CD4-positive, alpha-beta T cell treated with Interferon gamma for 1 hour (primary cell): ENCODE measurements at places on chromosomes 2 and 18.

GRCh38 chr18:43744960-43745745, 467.9 kb upstream of the SYT4 start:
- DNase-seq = no peak

GRCh38 chr2:148969659-148970061, 68.8 kb upstream of the LYPD6B start:
- DNase-seq = no peak

DNA sequence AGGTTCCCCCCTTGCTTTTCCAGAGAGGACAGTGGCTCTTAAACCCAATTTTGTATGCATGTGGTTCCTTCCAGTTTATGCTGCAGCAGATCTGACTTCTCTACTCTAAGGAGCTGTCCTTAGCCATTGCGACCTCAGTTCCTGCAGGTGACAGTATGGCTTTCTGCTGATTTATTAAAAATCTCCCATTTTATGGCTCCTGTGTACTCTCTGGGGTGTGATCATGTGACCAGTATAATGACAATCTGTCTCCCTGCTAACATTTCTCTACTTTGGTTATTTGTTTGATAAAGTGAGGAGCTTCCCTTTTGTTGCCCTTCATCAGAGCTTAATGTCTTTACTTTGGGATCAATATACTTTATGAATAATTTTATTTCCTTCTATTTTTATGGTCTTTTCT, 148.7 kb upstream of the VRK2 start:
- no peak for DNase-seq

GRCh38 chr18:70289351-70290312, 787 bp downstream of the SOCS6 start:
- no peak for DNase-seq

DNA sequence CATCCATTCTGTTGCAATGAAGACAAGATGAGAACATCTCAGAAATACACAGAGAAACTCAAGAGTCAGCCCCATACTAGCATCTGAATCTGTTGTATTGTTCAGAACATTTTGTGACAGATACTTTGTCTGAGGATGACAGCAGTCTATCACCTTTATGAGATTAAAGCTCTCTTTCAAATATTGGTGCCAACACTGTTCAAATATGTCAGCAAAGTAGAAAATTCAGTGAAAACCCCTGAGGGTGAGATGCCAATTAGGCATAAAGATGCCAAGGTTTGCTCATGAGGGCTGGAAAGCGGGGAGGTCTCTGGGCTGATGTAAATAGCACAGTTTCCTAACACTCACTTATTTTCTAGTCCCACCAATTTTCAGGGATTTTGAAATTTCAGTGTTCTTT, 1054.2 kb upstream of the CRIM1 start:
- no peak for DNase-seq

DNA sequence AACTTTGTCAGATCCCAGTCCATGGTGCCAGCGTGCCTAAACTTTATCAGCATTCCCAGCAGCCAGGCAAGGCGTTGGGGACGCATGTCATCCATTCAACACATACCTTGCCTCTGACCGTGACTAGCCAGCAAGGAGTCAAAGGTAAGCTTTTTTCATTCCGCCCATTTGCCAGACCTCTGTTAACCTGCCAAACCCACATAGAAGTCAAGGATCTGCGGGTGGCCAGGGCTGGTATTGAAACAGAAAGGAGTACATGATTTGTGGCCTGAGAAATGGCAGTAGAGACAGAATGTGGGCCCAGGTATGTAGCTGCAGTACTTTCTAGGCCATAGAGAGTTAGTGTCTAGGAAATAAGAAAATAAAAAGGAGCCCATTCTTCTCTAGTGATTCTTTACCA, 240.2 kb downstream of the LTBP1 start:
- no peak for DNase-seq

GRCh38 chr2:176106581-176107539, at the start of gene HOXD11:
TSS of gene HOXD11 (plus strand) at chr2:176107280. CDS start at chr2:176107356, 76 bp downstream.
- no peak for DNase-seq

DNA sequence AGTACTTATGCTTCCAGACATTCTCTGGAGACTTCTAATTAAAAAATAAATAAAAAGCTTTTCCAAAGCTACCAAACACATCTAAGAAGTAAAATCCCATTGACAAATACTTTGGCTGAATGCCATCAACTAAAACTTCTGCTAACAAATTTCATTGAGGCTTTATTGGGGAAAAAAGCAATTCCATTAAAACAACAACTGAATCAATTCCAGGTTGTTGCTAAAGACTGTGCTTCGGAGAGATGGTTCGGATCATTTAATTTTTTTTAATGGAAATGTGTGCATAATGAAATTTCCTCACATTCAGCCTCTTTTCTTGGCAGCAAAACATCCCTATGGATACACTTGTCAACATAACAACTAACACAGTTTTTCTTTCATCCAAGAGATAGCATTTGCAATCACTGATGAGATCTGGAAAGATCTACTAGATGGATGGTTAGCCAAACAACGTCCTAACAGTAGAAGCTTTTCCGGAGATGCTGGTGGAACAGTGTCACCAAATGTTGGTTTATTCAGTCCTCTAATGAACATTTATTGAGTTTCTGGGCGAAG, 446.1 kb upstream of the FAM98A start:
- no peak for DNase-seq

GRCh38 chr2:54502731-54503130, 46.6 kb downstream of the SPTBN1 start:
- DNase-seq = no peak

DNA sequence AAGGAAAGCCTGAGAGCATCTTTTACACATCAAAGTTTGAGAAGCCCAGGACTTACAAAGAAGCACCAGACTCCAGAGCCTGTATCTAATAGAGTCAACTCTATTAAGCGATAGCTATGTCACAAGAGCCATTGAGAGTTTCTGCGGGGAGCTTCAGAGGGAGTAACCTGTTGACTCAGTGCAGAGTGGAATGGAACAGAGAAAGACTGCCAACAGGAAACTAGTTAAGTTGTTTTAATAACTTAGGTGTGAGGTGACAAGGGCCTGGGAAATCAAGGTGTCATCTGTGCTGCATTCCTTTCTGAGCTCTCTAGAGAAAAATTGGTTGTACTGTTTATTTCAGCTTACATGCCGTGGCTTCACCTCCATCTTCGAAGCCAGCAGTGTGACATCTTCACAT, 513.8 kb upstream of the POU3F3 start:
- no peak for DNase-seq

DNA sequence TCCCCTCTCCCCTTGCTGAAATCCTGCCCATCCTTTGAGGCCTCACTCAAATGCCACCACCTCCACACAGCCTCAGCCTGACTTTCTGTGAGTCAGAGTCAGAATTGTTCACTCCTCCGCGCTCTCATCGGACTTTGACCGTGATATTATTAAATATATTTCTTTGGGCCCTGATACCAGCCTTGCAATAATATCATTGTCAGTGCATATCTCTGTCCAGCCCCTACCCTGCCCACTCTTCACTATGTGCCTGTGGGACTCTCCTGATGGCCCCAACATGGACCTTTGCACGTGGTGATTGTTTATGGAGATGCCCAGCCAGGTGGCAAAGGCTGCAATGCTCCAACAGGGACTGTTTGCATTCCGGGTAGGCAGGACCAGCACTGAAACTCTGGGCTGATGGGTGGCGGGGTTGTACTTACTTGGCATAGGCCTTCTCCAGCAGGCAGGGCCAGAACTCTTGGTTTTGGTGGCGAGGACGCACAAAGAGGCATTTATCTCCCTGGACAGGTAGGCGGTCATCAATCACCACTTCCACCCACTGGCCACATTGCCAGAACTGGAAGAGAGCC, 37.3 kb downstream of the CAPN13 start:
- DNase-seq = no peak

GRCh38 chr2:40401896-40402295, 50.0 kb downstream of the SLC8A1 start:
- DNase-seq = no peak

- peak; percentile 79 for DNase-seq
Observed at GRCh38 chr2:15142069-15142689, 419.0 kb downstream of the NBAS start.

DNA sequence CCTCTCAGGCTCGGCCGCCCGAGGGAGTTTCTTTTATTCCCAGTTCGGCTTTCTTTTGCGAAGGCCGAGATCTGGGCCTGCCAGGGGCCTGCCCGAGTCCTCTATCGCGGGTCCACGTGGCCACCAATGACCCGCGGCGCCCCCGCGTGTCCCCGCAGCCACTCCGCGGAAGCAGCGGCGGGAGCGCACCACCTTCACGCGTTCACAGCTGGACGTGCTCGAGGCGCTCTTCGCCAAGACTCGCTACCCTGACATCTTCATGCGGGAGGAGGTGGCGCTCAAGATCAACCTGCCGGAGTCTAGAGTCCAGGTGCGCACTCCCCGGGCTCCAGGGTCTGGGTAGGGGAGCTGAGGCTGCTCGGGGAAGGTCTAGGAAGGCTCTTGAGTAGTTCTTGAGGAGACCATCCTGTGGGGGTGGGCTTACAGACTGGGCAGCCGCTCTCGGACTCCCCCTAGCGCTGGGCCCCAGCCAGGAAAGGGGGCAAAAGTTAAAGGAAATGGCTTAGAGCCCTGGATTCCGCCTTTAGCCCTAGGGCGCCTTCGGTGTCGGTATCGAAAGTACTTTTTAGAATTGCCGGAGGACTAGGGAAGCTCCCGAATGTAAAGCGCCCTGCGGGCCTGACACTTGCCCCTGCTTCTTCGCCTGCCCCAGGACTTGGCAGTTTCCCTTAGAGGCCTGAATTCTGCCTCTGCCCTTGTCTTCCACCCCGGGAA, 3.4 kb downstream of the OTX1 start:
- DNase-seq = no peak

DNA sequence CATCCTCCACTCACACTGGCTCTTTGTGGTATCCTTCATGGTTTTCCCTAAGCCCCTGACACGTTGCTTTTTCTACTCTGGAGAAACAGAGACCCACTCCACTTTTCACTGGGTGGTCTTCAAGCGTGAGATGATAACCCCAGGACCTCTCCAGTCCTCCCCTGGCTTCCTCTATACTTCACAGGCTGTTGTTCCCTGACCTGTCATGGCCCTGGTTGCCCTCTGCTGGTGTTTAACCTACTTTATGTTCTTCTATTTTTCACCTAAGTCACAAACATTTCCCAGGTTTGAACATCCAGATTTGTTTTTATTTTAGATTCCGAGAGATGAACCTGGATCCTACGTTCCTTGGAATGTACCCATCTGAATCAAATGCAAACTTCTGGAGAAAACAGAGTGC, 84.5 kb downstream of the AOX1 start:
- no peak for DNase-seq

- DNase-seq = peak; percentile 65
Observed at GRCh38 chr2:174023591-174024523, 58.7 kb upstream of the SP3 start.

DNA sequence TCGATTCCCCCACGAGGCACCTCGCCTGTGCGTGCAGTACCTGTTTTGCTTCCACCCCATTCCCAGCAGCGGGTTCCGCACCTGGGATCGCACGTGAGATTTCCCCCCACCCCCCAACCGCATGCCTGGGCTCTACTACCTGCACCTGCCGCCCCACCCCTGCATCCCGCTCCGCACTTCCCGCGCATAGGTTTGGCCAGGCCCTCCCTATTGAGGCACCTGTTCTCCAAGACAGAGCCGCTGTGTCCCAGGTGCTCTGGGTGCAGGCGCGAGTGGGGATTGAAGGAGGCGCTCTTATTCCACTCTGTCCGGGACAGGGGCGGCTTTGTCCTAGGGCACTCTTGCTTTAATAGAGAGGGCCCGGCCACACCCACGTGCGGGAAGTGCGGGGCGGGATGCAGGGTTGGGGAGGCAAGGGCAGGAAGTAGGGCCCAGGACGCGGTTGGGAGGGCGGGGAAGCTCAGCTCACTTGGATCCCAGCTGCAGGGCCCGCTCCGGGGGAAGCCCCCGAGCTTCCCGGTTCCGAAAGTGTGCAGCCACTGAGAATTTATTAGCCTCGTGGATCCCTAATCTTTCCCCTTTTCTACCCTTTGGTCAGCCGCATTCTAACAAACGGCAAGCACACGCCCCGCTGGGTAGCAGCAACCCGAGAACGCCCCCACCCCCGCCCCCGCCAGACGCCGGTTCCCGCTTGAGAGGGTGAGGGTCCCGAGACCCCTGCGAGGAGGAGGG, 670 bp upstream of the MOCOS start:
- DNase-seq = no peak

GRCh38 chr2:213476641-213477040, 192.4 kb downstream of the SPAG16 start:
- no peak for DNase-seq

DNA sequence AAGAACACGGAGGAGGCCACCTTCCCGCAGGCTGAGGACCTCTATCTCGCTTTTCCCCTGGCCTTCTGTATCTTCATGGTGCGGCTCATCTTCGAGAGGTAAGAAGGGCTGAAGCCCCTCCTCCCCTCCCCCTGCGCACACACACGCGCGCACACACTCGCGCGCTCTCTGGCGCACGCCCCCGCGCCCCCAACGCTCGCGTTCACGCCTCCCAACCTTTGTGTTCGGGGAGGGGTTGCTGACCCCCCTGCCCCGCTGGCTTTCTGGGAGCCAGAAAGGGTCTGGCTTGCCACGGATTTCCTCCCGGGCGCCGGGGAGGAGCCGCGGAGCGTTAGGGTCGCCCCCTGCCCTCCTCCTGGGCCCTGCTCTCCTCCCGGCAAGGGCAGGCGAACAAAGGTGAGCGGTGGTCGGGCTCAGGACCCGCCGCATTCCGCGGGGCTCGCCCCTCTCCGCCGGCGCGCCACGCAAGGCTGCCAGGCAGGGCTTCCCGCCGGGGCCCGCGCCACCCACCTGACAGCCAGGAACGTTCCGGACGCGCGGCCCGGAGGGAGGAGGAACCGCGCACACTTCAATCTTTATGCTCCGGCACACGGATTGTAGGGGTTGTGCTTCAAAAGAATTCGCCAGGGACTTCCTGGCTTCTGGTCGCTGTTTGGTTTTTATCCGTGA, 583 bp downstream of the CERS6 start:
- peak; percentile 28 for DNase-seq

DNA sequence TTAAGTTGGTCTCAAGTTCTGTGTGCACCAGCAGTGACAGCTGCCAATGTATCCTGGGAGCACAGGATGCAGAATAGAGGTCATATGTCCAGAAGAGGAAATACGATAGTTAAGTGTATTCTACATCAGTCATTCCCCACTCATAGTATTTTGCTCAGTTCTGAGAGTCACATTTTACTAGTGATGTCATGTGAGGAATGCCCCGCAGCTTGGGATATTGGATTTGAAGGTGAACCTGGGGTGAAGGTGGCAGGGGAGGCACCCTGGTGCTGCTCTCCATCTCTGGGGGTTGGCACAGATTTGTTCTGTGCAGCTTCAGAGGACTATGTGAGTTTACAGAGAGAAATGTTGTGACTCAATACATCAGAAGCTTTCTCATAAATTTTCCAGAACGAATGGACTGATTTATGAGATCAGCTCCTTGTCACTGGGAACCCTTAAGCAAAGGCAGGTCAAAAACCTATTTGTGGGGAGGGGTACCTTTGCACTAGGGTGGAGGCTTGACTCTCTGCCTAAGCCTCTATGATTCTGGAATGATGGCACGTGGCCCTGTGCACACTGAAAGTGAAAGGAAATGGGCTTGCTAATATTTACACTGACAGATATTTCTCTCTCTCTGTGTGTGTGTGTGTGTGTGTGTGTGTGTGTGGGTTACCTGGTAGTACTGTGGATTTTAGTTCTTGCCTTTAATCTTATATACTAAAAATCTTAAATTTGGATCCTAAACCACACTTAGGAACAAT, 95.9 kb downstream of the NEB start:
- peak; percentile 13 for DNase-seq
